ENCODE measurements at places on chromosomes 2 and 18.

DNA sequence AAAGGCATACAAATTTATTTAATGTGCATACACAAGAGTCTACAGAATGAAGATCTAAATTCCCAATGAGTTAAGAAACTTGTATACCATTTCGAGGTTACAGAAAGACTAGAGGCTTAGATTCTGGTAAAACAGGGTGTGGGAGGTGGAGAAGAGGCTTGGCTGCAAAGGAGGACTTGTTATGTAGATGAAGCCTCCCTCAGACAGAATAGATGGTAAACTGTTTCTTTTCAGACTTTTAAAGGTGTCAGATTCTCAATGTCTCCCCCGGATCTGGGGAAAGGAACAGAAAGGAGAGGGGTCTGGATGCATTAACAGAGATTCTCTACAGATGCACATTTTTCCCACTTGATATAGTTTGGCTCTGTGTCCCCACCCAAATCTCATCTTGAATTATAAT, 126.0 kb downstream of the ST6GAL2 start:
- no peak for DNase-seq

DNA sequence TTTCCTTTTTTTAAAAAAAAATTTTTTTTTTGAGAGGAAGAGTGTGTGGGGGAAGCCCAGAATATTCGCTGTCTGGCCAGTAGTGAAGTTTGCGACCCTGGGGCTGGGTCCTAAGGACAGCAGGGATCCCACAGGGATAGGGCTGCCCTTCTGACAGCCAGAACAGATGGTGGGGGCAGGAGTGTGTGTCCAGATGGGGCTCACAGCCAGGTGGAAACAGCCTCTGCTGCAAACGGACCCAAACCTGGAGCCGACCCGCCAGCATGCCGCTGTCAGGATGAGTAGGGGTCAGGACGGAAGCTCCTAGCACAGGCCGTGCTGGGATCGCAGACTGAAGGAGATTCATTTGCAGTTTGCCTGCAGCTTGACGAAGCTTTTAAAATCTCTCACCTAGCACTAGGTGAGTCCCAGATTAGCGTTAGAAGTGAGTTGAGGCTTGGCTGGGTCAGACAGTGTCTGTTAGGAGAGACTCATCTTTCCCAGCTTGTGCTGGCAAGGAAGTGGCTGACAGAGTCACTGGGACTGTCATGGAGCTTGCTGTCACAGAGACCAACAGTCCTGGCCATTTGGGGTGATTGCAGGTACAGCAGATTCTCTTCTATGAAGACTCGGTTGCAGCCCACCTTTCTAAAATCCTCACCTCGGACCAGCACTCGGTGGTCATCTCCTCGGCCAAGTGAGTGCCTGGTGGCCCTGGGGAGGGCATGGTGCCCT, 93.4 kb downstream of the DGKD start:
- no peak for DNase-seq

DNA sequence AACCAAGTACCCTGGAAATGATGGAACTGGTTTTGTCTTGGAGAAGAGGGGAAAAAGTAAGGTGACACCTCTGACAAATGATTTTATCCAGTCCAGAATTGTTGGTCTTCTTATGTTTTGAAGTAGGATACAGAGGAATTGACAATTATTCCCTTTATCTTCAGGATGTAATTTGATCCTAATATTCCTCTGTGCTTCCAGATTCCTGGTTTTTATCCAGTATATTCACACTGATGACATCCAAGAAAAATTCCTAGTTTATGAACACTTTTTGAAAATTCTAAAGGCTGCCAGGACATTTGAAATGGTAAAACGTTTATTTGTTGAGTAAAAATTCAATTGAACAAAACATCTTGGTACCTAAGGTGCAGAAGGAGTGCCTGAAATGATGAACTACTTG, 22.2 kb upstream of the ETAA1 start:
- DNase-seq: no peak

- no peak for DNase-seq
These were observed 147.1 kb downstream of the ARHGAP28 start for GRCh38 chr18:6876641-6877041.

DNA sequence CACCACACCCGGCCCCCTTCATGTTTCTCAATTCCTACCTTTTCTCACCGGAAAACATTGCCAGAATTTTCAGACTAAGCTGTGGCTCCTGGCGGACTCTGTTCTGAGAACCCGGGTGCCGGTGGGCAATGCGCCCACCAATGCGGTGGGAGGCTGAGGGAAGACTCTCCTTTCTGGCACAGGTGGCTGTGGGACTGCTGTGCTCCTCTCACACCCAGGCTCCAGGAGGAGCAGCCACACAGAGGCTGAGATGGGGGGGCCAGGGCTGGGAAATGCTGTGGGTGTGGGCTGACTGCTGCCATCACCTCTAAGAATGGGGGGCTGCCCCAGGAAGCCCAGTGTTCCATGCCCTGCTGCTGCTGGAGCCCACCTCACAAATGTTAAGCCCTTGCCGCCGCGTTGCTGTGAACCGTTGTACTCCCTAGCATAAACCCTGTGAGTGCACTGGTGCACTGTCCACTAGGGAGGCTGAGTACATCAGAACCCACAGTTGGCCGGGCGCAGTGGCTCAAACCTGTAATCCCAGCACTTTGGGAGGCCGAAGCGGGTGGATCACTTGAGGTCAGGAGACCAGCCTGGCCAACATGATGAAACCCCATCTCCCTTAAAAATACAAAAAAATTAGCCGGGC, 152.6 kb downstream of the LDLRAD4 start:
- no peak for DNase-seq

- DNase-seq: no peak
These were observed 33.5 kb downstream of the AOX1 start for GRCh38 chr2:200619279-200619678.

DNA sequence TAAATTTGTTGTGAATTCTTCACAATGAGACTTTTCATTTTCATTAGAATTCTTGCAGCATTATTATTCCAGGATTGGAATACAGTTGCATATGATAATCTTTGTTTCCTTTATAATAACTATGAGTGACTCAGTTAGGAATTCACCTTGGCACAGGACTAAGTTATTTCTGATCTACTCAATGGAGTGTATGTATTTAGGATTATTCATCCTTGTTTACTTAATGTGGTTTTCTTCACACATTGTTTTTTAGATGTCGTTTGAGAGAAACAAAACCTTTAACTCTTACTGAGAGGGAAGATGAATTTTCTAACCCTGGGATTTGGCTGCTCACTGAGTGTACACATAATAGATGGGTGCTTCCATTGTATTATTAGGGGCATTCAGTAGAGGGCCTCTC, 970.1 kb downstream of the DPP10 start:
- no peak for DNase-seq

Data from DMS79 (cell line).